Skeletal muscle cell (primary cell): ENCODE measurements at places on chromosomes 2 and 18.

DNA sequence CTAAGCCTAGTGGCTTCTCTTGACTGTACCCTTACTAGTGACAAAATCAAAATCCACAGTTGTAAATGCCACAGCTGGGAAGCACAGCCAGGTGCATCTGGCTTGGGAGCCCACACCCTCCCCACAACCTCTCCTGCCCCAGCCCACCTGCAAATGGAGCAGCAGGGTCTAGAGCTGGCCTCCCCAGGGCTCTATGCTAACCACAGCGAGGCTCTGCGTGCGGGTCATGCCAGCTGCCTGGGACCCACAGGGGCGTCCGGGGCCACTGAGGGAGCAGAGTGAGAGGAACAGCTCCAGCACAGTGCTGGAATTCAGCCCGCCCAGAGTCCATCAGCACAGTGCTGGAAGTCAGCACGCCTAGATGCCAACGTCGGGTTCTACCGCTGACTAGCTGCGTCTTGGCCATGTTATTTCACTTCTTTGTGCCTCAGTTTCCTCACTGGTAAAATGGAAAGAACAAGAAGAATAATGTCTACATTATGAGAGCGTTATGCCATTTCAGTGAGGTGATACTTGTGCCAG lies 109.1 kb upstream of the ID2 start:
- no peak for DNase-seq

- no peak for DNase-seq
Observed at GRCh38 chr2:178265851-178266250, 71.5 kb downstream of the OSBPL6 start.

GRCh38 chr2:173948842-173949241 lies 16.3 kb downstream of the SP3 start:
- no peak for DNase-seq

GRCh38 chr18:54828281-54828881 lies at the start of gene RAB27B:
Gene RAB27B (plus strand): TSS chr18:54828477. CDS start chr18:54877586, 49,109 bp downstream.
- DNase-seq, result peak; percentile 82

GRCh38 chr18:1094409-1094808 lies 189.7 kb downstream of the ADCYAP1 start:
- peak; percentile 47 for DNase-seq

- DNase-seq, result no peak
Observed at GRCh38 chr2:119827866-119828507, 68.3 kb downstream of the PTPN4 start.

DNA sequence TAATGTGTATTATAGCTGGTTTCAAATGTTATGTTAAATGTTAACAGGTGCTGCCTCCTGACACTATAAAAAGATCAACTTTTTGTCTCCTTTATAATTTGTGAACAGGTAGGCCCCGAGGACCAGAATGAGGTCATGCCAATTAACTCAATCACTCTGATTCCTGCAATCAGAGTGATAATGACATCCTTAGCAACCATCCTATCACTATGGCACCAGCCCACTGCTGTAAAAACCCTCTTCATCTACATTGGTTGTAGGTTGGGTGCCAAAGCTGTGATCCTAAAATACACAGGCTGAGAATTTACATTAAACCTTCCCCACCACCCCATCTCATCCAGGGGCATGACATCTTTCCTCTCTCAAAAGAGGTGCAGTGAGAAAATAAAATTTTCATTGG lies 103.5 kb downstream of the CPO start:
- DNase-seq, result no peak

- no peak for DNase-seq
Observed at GRCh38 chr2:224946895-224947294, 95.4 kb downstream of the DOCK10 start.

DNA sequence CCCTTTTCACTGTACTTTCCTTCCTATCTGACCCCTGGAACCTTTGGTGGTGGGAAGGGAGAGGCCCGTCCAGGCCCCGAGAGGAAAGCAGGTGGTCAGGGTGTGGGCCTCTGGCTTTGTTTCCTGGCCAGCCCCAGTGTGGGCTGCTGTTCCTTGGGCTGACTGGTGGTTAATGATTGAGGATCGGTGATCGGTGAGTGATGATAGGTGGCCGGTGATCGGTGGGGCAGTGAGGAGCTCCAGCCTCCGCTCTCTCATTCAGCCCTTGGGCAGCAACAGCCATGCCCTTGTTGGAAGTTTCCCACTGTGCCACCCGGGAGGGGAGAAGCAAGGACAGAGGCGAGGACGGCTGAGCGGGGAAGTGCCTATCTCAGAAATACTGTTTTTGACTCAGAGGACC lies 7.3 kb downstream of the ACKR3 start:
- DNase-seq, result no peak

DNA sequence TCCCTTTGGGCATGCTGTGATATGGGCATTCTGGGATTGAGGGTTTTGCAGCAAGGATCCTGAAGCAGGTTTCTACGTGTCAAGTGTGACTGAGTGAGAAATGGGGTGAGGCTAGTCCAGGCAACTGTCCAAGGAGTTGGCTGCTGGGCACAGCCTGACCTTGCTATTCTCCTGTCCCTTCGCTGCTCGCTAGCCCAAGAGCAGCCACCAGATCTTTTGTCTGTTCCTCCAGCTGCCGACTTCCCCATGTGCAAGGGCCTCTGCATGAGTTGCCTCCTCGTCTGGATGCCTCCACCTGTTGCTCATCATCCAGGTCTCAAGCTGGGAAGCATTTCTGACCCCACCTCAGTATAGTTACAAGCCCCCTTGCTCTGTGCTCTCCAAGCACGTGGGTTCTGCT lies 71.1 kb downstream of the DYSF start:
- DNase-seq, result no peak

DNA sequence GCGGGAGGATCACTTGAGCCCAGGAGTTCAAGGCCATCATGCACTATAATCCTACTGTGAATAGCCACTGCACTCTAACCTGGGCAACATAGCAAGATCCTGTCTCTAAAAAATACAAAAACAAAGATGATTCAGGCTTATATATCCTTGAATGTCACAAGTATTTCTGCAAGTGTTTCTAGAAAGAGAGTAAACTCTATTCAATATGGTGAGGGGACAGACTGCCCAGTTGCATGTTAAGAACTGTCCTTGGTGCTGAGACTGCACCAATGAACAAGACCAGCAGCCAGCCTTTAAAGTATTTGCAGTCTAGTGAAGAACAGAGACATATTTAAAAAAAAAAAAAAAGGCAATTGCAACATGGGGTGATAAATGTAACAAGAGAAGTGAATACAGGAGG lies 16.4 kb downstream of the MAP3K19 start:
- no peak for DNase-seq

GRCh38 chr18:80228051-80228848 lies 19.1 kb downstream of the PARD6G start:
- no peak for DNase-seq

DNA sequence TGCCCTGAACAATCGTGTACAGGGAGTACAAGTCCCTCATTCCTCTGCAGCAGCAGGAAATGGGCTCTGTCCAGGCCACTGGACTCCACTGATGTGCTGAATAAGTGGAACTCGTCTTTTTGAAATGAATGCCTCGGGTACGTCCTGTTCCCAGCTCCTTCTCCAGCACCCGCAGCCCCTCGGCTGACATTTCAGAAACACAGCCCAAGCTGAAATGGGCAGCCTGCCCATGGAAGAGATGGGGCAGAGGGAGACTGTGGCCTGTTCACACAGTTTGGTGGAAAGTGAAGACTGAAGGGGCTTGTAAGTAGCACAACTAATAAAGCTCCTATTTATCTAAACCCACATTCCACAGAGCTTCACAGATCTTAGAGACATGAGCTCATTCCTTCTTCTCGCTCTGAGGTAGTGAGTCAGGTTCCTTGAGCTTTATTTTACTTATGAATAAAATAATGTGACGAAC lies 498.6 kb downstream of the TXNL1 start:
- peak; percentile 62 for DNase-seq

- DNase-seq, result no peak
Observed at GRCh38 chr2:26621469-26622199, 19.5 kb downstream of the CIB4 start.

GRCh38 chr2:218805627-218806026 lies 23.7 kb downstream of the CYP27A1 start:
- peak; percentile 43 for DNase-seq

- DNase-seq, result no peak
Observed at GRCh38 chr18:6648581-6648980, 80.9 kb upstream of the ARHGAP28 start.

GRCh38 chr2:197416268-197416667 lies 18.6 kb downstream of the SF3B1 start:
- no peak for DNase-seq

GRCh38 chr2:133765658-133766057 lies 197.4 kb upstream of the NCKAP5 start:
- peak; percentile 79 for DNase-seq

- no peak for DNase-seq
Observed at GRCh38 chr2:239196474-239197021, 204.3 kb downstream of the HDAC4 start.

- DNase-seq, result no peak
Observed at GRCh38 chr2:7023542-7023941, 106.3 kb downstream of the RNF144A start.

DNA sequence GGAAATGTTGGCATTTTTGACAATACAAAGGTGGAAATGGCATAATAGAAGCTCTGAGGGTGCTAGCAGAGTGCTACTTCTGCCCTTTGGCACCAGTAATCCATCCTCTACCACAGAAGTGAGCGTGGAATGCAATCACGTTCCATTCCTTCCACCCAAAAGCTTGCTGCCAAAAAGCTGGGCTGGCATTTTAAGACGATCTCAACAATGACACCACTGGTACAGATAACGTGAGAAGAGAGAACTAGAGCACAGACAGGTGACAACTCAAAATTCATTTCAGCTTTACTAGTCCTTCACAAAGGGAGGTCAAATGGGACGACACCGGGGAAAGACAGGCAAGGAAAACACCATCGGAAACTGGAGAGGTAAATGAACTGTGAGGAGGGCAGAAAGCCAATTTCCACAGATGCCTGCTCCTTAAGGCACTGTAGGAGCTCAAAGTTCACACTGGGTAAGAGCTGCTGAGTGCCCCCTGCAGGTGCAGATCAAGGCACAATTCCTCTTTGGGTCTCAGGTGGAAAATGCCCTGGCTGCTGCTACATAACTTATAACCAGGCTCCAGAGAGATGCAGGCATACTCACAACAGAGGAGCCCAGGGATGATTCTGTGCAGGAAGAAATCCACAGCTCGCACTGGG lies 50.7 kb upstream of the RNU4ATAC start:
- no peak for DNase-seq

DNA sequence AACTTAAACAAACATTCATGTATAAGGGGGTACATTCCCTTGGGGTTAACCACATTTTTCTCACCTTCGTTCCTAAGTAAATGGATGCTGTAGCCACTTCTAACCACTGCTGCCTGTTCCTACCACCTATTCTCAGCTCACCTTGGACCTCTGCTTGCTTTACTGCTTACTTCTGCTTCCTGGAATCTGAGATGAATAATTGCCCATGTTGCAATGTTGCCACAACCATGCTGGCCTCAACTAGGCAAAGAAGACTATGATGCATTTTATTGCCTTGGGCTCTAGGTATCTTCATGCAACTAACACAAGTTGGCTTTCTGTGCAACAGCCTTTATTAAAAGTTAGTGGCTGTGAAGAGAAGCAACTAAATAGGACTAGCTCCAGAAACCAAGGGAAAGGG lies 106.3 kb upstream of the TCF4 start:
- peak; percentile 12 for DNase-seq

GRCh38 chr2:114108824-114109416 lies 219.0 kb downstream of the ACTR3 start:
- DNase-seq, result no peak

- no peak for DNase-seq
Observed at GRCh38 chr2:74503506-74504475, 3.7 kb downstream of the PCGF1 start.

- no peak for DNase-seq
Observed at GRCh38 chr2:118593257-118593656, 254.2 kb downstream of the EN1 start.

GRCh38 chr2:170517538-170517937 lies 197.6 kb upstream of the SP5 start:
- no peak for DNase-seq

GRCh38 chr2:38037757-38038621 lies 38.0 kb downstream of the CYP1B1 start:
- no peak for DNase-seq

- peak; percentile 95 for DNase-seq
Observed at GRCh38 chr2:220228310-220229006, 601.0 kb downstream of the SLC4A3 start.

DNA sequence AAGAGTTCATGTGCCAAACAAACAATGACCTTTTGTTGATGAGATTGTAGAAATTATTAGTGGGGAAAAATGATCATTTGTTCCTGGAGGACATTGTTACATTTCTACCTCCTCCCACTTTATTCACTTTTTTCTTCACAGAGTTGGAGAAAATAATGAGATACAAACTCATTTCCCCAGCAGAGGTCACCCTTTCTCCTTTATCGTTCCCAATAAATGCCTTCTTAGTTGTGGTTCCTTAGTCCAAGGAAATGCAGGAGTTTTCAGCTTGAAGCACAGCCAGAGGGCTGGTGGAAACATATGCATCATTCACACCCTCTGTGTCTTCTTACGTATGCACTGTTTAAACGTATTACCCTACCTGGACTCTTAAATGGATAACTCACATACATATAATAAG lies 108.8 kb downstream of the SLC4A3 start:
- DNase-seq, result peak; percentile 31

DNA sequence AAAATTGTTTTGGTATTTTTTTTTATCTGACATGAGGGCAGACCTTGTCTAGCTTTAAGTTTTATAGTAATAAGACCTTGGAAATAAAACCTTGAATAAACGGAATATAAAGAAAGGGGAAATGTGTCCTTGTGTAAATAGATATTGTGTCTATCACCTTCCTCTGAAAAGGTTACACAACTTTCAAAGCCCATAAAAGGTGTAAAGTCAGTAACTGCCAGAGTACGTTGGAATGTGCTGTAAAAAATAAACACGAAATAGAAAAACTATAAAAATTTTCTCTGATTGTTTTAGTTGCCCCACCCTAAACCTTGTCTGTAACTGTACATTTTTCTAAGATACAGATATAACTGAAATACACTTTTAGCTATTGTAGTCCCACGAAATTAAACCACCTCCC lies 82.3 kb downstream of the ZEB2 start:
- DNase-seq, result no peak

DNA sequence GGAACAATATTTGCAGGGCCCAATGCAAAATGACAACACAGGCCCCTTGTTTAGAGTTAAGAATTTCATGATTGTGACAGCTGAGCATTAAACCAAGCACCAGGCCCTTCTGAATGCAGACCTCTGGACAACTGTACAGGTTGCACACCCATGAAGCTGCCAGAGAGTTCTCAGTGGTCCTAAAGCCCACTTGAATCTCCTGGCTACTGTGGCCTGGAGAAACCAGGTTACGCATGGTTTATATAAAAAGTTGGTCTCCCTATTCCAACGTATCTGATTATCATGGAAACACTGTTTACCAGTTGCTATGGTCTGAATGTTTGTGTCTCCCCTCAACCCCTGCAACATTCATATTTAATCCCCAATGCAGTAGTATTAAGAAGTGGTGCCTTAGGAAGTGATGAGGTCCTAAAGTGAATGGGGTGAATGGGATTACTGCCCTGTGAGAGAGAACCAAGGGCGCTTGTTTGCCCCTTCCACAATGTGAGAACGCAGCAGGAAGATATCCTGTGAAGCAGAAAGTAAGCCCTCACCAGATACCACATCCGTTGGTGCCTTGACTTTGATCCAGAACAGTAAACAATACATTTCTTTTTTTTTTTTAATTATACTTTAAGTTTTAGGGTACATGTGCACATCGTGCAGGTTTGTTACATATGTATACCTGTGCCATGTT lies 48.0 kb upstream of the ANXA4 start:
- no peak for DNase-seq
